CD8-positive, alpha-beta memory T cell (primary cell): ENCODE measurements at places on chromosomes 16 and 17.

DNA sequence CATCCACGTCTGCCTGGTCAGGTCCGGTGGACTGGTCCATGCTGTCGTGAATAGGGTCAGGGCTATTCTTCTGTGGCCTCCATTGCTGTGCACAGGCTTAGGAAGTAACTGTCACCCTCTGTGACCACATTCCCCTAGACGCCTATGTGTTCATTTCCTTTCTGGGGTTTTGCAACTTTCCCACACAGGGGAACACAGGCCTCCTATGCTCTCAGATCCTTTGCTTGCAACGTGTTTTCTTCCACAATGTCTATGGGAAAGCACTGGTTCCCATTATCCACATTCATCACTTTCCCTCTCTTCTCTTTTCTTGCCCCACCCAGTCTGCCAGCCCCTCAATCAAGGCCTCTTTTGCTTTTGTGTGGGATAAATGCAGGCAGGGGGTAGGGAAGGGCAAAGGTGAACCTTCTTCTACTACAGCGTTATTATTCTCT, 43.2 kb upstream of the DNAJA2 start:
- DNase-seq, result no peak

DNA sequence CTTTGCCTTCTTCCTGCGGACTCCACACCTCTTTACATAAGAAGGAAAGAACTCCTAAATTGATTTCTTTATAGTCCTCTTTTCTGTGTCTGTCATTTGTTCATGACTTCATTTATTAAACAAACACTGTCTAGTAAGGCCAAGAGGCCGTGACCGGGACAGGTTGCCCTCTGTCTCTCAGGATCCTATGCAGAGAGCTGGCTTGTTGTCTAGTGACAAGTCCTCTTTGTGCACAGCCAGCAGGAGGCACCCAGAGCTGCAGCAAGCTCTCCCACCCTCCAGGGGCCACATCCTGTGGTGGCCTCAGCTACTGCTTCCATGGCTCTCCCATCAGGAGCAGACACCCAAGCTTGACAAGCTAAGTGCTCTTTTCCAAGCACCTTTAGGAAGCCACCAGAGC, 50.6 kb downstream of the PLD6 start:
- no peak for DNase-seq

DNA sequence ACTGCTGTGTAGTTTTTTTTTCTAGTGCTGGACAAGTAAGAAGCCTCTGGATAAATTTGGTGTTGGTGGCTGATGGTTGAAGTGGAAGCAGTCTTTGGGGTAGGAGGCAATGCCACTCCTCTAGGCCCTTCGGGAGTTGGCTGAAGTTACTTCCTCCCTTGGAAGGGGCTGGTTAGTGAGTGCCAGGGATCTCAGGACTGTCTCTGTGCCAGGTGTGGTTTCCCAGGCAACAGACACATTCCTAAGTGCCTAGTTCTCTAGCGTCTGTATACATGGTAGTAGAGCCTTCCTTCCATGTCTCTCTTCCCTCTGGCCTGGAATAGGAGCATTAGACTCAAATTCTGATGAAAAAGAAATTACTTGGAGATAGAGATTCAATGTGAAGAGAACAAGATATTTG, 15.3 kb downstream of the TMEM98 start:
- DNase-seq, result no peak

GRCh38 chr17:55409030-55409800, 12.4 kb downstream of the MMD start:
- DNase-seq, result no peak

GRCh38 chr17:16889088-16889465, 82.8 kb downstream of the TNFRSF13B start:
- DNase-seq, result no peak

DNA sequence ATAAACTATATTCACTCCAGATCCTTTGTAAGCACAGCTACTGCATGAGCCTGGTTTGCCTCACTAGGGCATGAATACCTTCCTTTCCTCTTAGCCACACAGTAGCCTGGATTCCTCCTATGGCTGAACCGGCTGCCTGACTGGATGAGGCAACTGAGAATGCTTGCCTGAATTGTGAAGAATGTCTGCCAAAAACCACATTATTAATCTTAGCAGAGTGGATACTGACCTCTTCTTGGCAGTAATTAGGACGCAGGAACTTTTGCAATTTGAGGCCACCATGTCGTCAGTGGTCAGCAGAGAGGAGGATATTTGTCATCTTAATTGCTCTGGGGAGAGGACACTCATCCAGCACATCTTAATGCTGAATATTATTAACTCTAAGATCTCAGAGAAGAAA, 651.8 kb upstream of the GOT2 start:
- no peak for DNase-seq

GRCh38 chr16:31194898-31195297, 7.7 kb downstream of the PYCARD start:
- DNase-seq, result no peak

DNA sequence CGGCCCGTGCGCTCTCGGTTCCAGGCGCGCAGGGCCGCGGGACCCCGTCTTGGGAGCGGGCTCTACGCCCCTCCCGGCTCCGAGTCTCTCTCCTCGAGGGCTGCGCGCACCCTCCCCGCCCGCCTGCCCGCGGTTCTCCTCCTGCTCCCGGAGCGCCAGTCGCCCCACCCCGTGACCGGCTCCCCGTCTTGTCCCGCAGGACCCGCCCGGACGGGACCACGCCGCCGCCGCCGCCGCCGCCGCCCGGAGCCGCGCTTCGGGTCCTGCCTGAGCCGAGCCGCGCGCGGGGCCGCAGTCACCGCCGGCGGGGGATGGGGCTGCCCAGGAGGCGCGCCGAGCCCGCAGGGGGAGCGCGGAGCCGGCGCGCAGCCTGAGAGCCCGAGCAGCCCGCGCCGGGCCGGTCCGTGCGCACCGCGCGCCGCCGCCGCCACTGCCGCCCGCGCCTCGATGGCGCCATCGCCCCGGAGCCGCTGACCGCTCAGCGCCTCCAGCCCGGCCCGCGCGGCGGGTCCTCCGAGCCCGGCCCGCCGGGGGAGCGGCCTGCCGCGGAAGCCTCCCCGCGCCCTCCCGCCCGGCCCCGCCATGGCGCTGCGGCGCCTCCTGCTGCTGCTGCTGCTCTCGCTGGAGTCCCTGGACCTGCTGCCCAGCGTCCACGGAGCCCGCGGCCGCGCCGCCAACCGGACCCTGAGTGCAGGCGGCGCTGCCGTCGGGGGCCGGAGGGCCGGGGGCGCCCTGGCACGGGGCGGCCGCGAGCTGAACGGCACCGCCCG, at the start of gene SHISA6:
Gene SHISA6 (plus strand): TSS at position 373 of the 770 bp plus-strand sequence.
- no peak for DNase-seq

GRCh38 chr17:34384822-34385605, 22.0 kb upstream of the CCL1 start:
- no peak for DNase-seq

- DNase-seq, result peak; percentile 78
Measured at GRCh38 chr17:3770466-3770865, 30.5 kb downstream of the ITGAE start.

GRCh38 chr17:79932451-79933306, 93.4 kb upstream of the CBX4 start:
- no peak for DNase-seq

- DNase-seq, result no peak
Measured at GRCh38 chr17:10648956-10649355, 8.2 kb downstream of the MYH3 start.

- no peak for DNase-seq
Measured at GRCh38 chr17:55154101-55154500, 110.7 kb upstream of the HLF start.

DNA sequence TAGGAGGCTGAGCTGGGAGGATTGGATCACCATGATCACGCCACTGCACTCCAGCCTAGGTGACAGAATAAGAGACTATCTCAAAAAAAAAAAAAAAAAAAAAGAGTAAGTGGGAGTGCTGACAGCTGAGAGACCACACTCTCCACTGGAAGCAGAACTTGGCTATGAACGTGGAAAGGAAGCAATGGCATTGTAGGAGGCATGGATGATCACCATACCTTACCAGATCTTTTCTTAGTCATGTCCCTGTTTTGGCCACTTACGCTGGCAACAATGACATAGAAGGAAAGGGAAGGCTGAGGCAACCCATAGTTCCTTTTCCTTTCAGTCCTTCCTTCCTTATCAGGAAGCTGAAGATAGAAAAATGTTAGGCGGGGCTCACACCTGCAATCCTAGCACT, 3.7 kb upstream of the ATP1B2 start:
- DNase-seq, result no peak

DNA sequence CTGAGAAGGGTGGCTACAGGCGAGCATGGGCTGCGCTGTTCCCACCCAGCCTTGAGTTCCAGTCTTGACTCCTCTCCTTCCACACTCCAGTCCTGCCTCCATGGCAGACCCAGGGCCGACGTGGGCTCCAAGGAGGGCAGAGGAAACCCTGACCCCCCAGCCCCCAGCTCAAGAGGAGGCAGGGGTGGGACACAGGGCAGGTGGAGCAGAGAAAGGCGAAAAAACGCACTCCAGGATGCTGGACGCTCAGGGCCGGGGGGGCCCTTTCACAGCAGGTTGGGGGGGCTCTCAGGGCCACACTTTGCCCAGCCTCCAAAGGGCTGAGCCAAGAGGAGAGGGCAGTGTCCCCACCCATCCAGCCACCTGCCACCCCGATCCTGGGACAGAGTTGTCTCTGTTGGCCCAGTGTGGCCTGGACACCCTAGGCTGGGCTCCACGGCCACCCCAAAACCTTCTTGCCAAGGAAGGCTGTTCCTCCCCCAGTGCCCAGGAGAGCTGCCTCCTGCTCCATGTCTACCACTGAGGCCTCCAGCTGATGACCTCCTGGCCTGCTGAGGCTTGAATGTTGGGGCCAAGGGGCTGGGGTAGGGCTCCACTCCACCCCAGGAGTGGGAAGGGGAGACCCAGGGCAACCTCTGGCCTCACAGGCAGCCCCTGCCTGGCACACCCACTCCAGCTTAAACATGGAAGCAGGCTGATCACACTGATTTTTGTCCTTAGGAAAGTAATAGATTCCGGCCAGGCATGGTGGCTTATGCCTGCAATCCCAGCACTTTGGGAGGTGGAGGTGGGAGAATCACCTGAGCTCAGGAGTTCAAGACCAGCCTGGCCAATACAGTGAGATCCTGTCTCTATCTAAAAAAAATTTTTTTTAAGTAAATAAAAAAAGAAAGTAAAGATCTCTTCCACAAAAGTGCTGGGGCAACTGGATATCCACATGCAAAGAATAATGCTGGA, 7.4 kb upstream of the CCDC57 start:
- DNase-seq, result no peak

GRCh38 chr16:29806641-29807425, 504 bp downstream of the MAZ start:
- no peak for DNase-seq

DNA sequence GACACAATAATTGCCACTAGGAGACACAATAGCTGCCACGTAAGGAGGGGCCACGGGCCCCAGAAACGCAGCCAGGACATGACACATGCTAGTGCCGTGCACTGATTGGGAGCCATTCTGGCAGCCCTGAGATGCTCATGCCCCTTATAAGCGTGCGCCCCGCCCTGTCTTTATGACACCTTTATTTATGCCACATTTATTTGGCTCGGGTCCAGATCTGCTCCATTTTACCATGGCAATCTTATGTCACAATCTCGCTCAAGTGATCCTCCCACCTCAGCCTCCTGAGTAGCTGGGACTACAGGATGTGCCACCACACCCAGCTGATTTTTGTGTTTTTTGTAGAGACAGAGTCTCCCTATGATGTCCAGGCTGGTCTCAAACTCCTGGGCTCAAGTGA, 43.8 kb upstream of the NF1 start:
- no peak for DNase-seq

DNA sequence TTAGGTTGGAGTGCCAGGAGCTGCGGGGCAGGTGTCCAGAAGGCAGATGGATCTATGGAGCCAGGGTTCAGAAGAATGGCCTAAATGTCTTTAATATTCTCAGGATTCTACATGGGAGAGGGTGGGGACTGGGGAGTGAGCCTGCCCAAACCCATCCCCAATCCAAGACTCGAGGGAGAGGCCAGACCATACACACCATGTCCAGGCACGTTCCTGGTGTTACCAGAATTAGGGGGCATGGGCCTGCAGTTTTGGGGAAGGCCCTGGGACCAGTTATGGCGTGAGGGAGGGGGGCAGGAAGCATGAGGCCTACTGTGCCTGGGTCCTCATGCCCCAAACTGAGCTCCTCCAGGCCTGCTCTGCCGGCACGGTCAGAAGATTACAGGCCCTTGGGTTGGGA, 1.9 kb downstream of the TAX1BP3 start:
- no peak for DNase-seq

DNA sequence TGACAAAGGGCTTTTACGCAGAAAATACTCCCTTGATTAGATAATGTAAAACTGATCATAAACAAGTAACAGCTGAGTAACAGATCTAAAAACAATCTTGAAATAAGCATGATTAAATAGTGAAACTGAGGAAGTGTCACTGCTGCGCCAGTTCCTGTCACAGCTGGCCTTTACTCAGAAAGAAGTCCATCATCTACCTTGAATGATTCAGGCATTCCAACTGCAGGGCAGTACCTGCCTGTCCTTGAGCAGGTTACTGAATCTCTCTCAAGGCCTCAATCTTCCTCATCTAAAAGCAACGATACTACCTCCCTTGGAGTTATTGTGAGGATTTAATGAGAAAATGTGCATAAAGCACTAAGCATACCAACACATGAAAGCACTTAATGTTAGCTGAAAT, 12.7 kb downstream of the PHLPP2 start:
- no peak for DNase-seq

- DNase-seq, result no peak
Measured at GRCh38 chr17:14360856-14361255, 60.0 kb downstream of the HS3ST3B1 start.

DNA sequence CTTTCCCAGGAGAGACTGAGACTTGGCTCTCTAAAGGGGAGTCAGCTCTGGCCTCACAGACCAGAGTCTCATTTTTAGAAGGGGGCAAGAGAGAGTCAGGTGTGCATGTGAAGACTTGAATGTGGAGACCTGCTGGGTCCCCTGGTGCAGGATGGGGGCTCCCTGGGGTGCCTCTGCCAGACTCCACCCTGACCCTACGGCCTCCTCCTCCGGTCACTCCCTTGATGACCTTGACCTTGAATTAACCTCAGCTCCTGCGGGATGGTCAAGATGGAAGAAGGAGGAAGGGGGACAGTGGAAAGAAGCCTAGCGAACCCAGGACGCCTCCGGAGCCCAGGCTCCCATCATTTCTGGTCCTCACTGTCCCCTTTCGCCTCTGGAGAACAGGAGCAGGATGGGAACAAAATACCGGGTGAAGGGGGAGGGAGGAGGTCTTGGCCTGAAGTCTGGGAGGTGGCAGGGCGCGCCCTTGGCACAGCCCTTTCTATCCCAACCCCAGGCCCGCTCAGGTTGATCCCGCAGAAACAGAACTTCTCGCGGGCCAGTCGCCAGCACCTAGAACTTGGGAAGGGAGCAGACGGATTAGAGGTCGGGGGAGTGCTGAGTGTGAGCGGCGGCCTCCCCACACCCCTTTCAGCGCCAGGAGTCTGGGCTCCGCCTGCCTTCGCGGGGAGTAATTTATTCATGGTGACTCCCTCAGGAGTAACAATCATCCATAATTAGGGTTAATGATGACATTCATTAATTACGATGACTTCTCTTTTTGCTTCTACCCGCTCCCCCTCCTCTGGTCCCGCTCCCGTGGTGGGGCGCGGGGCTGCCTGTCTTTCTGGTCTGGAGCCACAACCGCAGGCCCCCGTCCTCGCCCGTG, 1.6 kb downstream of the STAC2 start:
- no peak for DNase-seq
